DMS153 (cell line): ENCODE measurements at places on chromosomes 12 and 14.

GRCh38 chr12:54196396-54196795, 7.6 kb upstream of the SMUG1 start:
- no peak for DNase-seq

GRCh38 chr14:89293314-89293916, 123.6 kb downstream of the FOXN3 start:
- no peak for DNase-seq

DNA sequence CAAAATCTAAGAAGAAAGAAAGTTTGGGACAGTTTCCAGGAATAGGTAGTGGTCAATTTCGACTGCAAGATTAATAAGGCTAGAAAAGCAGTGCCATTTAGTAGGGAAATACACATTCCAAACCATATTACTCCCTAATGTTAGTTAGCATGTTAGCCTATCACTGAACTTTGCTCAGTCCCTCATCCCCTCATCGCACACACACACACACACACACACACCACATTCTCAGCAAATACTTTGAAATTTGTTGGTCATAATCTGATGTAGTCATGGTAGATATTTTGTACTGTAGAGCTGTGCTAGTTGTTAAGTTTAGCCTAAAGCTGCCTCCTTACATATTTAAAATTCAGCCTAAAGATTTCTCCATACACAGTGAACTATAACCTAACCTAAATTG, 64.0 kb downstream of the MYF5 start:
- no peak for DNase-seq

GRCh38 chr12:59850268-59850667, 254.4 kb downstream of the SLC16A7 start:
- no peak for DNase-seq

GRCh38 chr14:92412912-92413311, 89.9 kb downstream of the SLC24A4 start:
- DNase-seq: no peak

- DNase-seq: no peak
Observed at GRCh38 chr12:47317175-47317915, 237.6 kb upstream of the AMIGO2 start.

DNA sequence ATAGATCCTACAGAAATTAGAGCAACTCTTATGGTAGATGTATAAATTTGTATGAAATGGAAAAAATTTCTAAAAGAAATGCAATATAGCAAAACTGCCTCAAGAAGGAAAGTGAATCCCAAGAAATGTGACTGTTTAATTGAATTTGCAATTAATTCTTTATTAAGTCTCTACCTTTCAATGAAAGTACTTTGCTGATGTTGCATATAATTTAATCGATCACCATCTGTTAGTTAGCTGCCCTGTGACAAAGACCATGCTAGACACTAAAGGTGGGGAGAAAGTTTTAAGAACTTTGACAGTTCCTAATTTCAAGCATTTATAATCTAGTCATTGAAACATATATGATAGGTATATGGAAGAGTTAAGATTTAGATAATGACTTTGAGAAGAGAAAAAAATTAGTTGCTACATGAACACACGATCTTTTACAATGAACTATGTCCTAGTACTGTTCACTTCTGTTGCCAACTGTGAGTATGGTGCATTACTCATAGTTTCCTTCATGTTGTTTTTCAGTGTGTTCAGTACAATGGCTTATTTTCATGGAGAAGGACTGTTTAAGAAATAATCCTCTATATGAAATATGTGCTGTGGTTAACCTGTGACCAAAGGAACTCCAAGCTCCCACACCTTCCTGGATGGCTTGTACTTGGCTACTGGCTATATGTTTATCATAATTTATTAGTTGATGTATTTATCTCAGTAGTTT, 128.4 kb downstream of the METTL25 start:
- no peak for DNase-seq

DNA sequence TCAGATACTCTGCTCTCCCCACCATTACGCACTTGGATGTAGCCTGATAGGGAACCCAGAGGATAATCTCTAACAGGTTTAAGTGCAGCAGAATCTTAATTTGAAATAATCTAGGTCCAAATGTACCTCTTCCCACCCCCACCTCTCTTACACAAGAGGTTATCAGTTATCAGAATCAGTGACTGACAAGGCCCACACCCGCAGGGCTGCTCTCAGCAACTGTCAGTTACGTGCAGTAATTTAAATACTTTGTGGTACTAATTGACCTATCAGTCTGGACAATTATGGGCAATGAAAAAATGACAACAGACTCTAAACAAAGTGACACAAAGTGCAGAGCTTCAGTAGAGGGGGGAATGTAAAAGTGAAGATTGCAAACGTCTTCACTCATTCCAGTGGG, 74.0 kb downstream of the CLIP1 start:
- DNase-seq: no peak

DNA sequence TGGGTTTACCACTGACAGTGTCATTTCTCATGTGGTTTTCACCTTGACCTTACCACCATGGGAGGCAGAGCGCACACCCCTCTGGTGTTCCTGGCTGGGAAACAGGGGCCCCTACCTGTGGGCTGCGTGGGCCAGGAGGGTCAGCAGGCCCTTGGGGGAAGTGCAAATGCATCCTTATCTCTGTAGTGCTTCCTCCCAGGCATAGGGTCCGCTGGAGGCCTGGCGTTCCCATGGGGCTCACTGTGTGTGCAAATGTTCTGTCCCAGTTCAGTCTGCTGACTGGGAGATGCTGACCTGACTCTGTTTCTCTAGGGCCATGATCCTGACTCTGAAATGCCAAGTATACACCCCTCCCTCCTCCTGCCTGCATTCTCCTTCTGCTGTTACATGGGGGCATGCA, 81.3 kb downstream of the SLC25A47 start:
- no peak for DNase-seq

GRCh38 chr14:84152452-84152851, 1377.5 kb upstream of the FLRT2 start:
- no peak for DNase-seq

GRCh38 chr14:55430024-55430690, 10.3 kb downstream of the TBPL2 start:
- peak; percentile 61 for DNase-seq

GRCh38 chr14:61388173-61388975, 67.0 kb downstream of the PRKCH start:
- peak; percentile 97 for DNase-seq
